ENCODE measurements at places on chromosomes 1 and 21. TPM values are rescaled to one million over a fixed set of nuclear protein-coding genes. Genes with fewer than 3 reads are reported as not detected.

Gene KCNT2
- 0.25 TPM for total RNA-seq

Gene LCE2C
- total RNA-seq: not detected

GRCh38 chr21:33661146-33661545, 18.8 kb downstream of the ITSN1 start:
- H3K4me1 ChIP-seq: peaks cover 15% of the 10 kb centered on the region
- 0 out of 2 replicates have a peak, but pooled peaks cover 3% of the 10 kb centered on the region for H3K36me3 ChIP-seq
- H3K27me3 ChIP-seq: no peaks in the 10 kb centered on the region
- H3K27ac ChIP-seq: no peak overlapping the region
- no peak overlapping the region for H3K4me3 ChIP-seq
- DNase-seq: no peak

DNA sequence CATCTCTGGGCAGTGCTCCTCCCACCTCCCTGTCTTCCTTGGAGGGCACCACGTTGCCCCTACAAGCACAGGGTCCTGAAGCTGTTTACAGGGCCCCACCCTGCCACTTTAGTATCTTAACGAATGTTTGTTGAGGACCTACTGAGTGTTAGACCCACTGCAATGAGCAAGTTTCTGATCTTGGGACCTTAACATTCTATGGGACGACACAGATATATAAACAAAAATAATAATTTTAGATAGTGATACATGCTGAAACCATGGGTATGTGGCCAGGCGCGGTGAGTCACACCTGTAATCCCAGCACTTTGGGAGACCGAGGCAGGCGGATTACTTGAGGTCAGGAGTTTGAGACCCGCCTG, 10.1 kb downstream of the ENTREP3 start:
- H3K27ac ChIP-seq: peak overlapping the region; percentile 81
- no peaks in the 10 kb centered on the region for H3K27me3 ChIP-seq
- H3K4me1 ChIP-seq: peaks cover 25% of the 10 kb centered on the region

- H3K27ac ChIP-seq: no peak overlapping the region
- no peak overlapping the region for H3K4me3 ChIP-seq
- peaks cover 14% of the 10 kb centered on the region for H3K4me1 ChIP-seq
- H3K27me3 ChIP-seq: no peaks in the 10 kb centered on the region
- no peak for DNase-seq
Observed at GRCh38 chr1:29258189-29258975, 22.1 kb downstream of the PTPRU start.

Gene CAMTA1
- 171 TPM for total RNA-seq

Gene SDHB
- total RNA-seq: 257 TPM

- no peak overlapping the region for H3K27ac ChIP-seq
- no peak overlapping the region for H3K4me3 ChIP-seq
- no peaks in the 10 kb centered on the region for H3K4me1 ChIP-seq
- H3K27me3 ChIP-seq: no peaks in the 10 kb centered on the region
Observed at GRCh38 chr1:178599745-178600144, 86.8 kb downstream of the TEX35 start.

Measured in SJSA1 (cell line).